ENCODE measurements at places on chromosomes 12 and 14.

GRCh38 chr12:9740106-9740750, 7.3 kb upstream of the CLECL1 start:
- DNase-seq, result no peak

DNA sequence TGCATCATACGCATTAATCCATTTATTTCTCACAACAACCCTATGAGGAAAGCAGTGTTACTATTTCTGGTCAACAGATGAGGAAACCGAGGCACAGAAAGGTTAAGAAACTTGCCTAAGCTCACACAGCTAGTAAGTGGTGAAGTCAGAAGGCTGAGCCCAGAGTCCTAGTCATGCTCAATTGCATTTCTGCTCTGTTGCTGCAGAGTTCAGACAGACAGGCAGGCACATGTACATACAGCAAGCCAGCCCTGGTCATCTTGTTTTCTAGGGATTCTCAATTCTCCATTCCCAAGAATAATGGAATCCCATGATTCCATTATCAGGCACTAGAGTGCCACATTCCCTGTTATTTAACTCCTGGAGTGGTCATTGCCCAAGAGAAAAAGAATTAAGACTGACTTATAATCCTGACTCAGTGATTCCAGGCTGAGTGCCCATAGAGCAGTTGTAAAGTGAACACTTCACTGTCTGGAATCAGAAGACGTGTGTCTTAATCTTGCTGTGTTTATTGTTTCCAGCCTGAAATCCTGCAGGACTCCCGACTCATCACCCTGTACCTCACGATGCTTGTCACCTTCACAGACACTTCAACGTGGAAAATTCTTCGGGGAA, 10.7 kb downstream of the UBE3B start:
- DNase-seq, result no peak

DNA sequence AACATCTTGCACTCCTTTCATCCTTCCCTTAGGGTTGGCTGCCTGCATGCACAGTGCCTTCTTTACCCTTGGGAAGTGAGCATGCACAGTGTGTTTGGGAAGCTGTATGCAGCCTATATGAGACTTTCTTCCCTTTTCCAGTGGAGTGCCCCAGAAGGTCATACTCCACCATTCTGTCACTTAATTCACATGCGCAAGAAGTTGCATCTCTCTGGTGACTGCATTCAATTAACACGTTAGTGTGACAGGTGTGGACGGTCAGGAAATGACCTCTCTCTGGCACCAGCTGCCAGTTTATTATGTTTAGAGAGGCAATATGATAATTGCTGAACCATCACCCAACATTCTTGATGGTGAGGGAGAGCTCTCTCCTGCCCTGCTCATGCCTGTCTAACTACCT, 770.0 kb downstream of the FLRT2 start:
- no peak for DNase-seq

- DNase-seq, result no peak
These were observed 40.0 kb upstream of the CAPRIN2 start for GRCh38 chr12:30794591-30795409.

DNA sequence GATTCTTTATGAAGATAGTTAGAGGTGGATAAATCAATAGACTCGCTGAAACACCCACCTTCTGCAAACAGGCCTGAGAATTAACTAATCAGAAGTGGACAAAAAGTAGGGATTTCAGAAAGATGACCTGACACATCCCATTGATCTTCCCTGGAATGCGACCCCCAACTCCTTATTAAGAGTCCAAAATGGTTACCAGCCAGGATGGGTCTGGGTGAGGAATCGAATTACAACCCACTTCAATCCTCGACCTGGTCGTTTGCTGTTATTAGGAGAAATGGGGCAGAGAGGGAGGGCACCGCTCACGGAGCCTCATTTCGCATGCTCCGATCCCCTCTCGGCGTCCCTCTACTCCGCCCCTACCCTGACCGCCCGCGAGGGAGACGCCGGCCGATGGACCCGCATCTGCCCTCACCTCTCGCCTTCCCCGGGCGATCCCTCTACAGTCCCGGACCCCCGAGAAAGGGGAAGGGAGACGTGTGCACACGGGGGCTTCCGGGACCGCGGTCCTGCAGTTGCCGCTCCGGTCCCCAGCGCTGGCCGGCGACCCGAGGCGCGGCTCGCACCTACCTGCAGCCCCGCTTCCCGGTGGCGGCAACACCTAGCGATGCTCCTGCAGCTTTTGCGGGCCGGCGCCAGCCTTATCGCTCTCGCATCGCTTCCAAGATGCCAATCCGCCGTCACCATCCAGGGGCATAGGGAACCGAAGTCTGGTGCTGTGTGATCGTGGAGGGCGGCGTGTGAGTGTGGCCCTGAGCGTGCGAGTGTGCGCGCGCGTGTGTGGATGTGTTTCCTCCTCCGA, 69.3 kb upstream of the USP15 start:
- no peak for DNase-seq
